ENCODE measurements at places on chromosomes 1 and 21.

GRCh38 chr1:72322910-72323309 lies 40.6 kb upstream of the NEGR1 start:
- DNase-seq: peak; percentile 24

DNA sequence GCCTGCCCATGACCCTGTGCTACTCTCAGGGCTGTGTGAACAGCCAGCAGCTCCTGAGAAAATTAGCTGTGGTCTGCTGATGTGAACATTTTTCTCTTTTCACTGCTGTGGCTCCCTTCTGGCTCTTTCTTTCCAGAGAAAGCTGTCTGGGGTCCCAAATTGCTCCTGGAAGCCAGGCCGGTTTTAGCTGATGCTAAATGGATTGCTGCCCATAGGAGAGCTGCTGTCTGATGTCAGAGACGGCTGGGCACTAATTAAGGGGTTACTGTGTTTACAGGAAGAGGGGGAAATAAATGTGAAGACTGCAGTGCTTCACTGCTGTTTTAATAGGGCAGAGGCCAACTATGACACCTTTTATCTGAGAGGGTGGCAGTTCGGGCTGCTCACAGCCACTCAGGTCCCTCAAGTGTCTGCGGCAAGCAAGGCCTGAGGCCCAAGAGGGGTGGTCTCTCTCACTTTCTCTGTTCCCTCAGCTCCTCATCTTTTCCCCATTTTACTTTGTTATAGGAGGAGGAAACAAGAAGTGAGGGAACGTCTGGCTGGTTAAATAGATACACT lies 106.0 kb upstream of the GNG12 start:
- no peak for DNase-seq

GRCh38 chr21:44831227-44831860 lies 13.5 kb upstream of the SUMO3 start:
- DNase-seq: peak; percentile 71

DNA sequence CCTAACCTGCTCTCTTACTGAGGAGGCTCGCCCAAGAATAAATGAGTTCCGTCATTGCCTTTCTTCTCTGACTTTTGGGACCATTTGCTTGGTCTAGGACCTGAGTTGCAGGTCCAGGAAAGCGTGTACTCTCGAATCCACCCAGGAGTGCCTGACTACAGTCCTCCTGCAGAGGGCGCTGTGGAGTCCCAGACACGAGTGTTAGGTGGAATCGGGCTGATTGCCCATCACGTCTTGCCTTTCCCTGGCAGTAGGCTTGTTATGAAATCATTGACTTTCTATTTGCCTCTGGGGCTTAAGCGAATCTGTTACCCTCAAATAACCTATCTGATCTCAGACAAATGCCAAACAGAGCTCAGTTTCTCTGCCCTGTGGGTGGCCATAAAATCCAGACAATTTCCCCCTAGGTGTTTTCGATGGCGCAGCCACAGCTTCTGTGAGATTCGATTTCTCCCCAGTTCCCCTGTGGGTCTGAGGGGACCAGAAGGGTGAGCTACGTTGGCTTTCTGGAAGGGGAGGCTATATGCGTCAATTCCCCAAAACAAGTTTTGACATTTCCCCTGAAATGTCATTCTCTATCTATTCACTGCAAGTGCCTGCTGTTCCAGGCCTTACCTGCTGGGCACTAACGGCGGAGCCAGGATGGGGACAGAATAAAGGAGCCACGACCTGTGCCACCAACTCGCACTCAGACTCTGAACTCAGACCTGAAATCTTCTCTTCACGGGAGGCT lies at the start of gene IL20:
TSS of gene IL20 (plus strand) at position 685 of the 733 bp plus-strand sequence. CDS start 230 bp downstream, outside the sequence.
- peak; percentile 85 for DNase-seq

DNA sequence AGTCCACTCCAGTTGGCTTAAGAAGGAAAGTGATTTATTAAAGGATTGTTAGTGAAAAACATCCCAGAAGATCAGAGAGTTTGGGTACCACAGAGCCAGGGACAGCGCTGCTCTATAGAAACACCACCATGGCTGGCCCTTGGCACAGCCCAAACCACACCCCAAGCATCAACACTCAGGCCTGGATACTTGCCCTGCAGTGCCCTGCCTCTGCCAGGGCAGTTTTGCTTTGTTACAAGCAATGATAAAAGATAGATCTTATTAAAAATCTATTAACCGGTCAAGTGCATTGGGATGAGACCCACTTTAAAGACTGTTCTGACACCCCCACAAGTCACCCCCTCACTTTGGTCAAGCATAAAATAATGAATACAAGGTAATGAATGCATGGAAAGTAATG lies 56.6 kb downstream of the KIF21B start:
- DNase-seq: no peak

- DNase-seq: no peak
Observed at GRCh38 chr1:39652105-39652504, 12.7 kb upstream of the HEYL start.

DNA sequence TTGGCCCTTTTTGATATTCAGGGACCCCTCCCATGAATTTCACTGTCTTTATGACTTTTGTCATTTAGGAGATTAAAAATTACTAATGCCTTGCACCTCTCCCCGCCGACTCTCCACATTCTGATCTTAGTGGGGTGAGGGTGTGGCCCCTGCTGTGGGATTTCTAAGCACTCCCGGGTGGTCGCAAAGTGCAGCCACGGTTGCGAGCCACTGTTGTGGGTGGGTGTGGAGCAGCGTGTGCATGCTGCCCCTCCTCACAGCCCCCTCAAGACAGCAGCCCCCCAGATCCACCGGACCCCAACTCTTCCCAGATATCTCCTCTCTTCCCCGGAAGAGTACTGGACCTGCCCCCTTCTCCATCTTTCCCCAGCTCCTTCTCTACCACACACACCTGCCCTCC lies 66.6 kb upstream of the EFHD2 start:
- no peak for DNase-seq

DNA sequence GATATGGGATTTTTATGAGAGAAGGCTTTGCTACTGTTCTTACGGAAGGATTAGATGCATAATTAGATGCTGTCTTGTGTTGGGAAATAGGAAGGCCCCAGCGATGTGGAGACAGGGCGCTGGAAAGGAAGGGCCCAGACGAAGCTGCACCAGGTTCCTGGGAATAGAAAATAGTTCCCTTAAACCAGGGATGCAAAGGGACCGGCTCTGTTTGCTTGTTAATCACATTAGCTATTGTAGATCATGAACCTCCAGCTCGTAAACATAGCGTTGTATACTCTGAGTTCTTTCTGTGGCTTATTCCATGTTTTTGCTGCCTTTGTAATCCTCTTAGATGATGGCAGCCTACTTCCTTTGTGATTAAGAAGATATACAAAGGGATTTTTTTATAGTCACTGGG lies 79.8 kb upstream of the COX20 start:
- DNase-seq: no peak

All from hematopoietic multipotent progenitor cell treated with erythropoietin and hydrocortisone succinate and interleukin-3 and kit ligand, for 4 days (in vitro differentiated cells).